ENCODE measurements at places on chromosomes 2 and 18.
A peak's percentile ranks its signal among the peaks of the same experiment; 100 is the strongest.

DNA sequence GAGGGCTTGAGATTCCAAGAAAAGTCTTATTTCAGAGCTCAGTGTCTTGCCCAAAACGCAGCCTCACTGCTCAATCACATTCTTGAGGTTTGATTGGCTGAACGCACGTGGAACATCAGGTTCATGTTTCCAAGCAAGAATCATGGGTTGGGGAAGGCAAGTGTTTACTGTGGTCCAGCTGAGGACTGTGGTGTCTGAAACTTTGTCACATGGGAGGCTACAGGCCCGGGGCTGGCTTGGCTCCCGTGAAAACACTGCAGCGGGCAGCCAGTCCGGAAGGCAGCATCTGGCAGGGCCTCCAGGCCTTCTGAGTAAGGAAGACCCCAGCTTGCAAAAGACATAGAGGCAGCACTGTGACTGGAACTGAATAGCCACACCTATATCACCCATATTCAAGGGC lies 84.7 kb downstream of the POLR1A start:
- no peak for DNase-seq

DNA sequence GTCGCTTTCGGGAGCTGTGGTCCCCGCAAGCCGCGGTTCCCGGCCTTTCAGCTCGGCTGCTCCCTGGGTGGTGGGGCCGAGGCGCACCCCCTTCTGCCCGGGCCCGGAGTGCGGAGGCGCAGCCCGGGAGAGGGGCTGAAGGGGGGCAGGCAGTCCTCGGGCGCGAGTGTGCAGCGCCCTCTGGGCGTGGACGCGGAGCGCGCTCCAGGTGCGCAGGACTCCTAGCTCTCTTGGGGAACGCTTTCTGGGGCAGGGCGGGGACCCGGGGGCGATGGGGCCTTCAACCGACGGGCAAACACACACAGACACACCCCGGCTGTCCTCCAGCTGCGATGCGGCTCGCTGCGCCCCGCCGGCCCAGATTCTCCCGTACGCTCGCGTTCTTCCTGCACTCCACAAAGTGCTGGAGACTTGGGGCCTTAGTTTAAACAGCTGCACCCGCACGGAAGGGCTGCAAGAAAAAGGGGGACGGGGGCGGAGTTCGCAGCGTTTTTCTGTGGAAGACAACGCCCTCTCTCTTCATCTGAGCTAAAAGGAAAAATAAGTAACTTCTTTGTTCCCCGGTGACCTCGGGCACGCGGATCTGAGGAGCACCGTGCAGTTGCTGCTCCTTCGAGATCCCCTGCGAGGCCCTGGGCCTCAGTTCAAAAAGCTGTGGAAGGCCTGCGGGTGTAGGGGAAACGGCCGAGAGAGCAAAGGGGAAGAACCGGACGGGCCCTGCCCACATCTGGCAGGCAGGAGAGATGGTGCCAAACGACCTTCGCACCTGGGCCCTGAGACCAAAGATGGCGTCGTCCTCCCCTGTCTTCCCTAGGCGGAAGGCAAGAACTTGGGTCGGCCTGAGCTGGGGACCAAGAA lies 593 bp upstream of the SDC1 start:
- peak; percentile 59 for DNase-seq

DNA sequence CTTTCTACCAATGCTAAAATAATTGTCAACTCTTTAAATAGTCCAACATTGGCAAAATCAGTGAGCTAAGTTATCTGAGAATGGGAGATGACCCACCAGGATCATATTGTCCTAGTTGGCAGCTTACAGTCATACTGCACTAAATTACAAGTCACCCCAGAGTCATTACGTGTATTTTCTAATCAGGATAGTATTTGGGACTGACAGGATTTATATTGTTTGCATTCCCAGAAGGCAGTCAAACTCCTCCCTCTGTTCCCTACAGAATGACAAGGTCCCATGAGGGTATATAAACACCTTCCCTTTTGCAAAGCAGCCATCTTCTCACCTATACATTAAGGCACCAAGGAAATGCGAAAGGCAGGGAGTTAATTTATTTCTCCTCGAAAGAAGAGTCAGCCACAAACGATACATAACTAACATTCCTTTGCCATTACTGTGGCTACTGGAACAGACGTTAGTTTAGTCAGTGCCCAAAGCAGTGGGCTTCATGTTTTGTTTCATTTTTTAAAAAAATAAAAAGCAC lies 125.3 kb downstream of the ANTXR1 start:
- DNase-seq = no peak

DNA sequence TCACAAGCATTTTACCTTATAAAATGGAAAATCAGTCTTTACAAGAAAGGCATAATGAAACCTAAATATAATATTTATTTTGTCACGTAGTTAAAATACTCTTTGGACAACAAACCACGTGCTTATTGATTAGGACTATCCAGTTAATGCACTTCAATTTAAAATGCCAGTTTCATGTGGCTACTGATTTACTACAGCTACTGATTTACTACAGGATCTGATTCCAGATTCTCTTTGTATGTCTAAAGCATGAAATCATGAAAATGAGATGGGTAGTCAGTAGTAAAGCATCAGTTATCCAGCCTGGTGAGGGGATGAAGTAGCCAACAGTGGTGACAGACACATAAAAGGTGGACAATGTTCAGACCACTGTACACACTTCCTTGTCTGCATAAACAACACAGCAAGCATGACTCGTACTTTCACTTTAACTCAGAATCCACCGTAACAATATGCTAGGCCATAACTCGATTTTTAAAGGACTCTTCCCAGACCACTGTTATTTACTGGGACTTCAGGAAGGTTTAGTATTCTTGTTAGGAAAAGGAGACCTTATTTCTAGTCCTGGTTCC lies 24.9 kb downstream of the ACAA2 start:
- no peak for DNase-seq

DNA sequence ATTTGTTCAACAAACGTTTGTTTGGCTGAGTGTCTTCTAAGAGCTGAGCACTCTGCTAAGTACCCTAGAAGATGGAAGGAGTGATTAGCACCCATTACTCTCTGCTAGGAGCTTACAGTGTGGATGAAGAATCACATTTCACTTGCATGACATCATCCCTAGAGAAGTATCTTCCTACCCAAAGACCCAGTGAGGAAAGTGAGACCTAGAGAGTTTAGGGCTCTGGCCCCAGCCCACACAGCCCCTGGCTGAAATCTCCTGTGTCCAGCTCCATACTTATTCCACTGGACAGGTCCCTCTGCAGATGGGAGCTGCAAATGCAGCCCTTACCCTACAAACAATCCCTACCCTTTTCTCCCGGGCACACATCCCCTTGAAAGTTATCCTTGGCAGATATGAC lies 26.8 kb upstream of the EPAS1 start:
- DNase-seq = no peak

DNA sequence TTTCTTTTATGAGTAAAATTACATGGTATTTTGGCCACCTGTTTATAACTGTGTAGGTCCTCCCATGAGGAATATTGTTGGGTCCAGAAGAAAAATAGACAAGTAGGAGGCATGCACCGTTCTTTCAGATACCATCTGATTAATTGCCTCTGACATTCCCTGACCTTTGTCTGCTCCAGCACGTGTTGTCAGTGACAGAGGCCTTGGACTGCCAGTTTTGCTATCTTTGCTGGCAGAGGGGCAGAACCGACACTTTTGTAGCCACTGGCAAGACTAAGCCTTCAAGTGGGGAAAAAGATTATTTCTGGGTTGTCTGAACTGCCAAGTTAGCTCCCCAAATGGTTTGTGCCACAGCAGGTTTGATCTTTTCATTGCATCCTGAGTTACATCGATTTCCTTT lies 276.9 kb downstream of the CAMKMT start:
- no peak for DNase-seq

- DNase-seq = no peak
These were observed 129.5 kb upstream of the TRIB2 start for GRCh38 chr2:12587228-12587627.

DNA sequence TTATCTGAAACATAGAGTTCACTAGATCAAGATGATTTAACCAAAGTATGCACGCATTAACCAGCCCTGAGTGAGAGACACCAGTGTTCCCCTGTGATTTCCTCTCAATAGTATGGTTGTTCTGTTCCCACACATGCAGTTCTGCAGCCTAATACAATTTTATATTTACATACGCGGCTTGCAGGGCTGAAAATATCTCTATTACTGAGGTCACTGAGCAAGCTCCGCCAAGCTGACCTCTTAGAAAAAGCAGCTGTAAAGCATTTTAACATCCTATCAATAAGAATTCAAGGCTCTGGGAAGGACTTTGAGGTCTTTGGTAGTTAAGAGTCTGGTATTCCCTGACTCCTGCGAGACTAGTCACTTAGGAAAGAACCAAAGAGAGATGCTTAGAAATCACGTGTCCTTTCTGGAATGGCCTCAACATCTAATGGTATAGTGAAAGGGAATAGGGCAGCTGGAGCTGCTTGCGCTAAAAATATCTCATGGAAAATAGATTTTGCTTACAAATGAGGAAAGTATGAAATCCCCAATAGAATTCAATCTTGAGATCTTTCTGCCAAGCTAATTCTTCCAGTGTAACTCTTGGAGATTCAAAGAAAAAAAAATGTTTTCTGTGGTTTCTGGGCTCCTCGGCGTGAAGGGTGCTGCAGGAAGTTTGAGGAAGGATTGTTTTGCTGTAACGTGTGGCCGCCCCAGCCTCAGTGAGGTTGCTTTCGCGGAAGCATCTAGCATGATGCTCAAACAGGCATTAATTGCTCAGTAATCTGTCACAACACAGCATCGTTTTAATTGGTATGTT lies 59.2 kb downstream of the DOCK10 start:
- DNase-seq = no peak

DNA sequence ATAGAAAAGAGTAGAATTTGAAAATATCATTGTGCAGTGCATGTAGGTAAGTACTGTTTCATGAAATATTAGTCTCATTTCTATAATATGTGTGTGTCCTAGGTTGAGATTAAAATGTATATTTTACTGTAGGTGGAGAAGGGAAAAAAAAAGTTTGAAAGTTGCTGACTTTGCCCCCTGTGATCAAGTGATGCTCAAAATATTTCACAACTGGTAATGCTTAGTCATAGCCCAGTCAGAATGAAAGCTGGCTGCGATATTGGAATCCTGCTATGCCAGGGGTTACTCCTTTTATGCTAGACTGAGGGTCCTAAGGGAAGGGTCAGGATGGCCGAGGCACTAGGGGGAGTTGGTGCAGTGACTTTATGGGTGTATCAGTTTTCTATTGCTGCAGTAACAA lies 19.5 kb upstream of the CFAP36 start:
- DNase-seq = no peak

GRCh38 chr2:126788113-126788512 lies 110.6 kb upstream of the TEX51 start:
- no peak for DNase-seq

- no peak for DNase-seq
These were observed 63.5 kb downstream of the NRP2 start for GRCh38 chr2:205745661-205746419.

- DNase-seq = no peak
These were observed 27.2 kb upstream of the SATB2 start for GRCh38 chr2:199484927-199485326.

GRCh38 chr2:171718720-171719119 lies 31.5 kb downstream of the DYNC1I2 start:
- DNase-seq = no peak

DNA sequence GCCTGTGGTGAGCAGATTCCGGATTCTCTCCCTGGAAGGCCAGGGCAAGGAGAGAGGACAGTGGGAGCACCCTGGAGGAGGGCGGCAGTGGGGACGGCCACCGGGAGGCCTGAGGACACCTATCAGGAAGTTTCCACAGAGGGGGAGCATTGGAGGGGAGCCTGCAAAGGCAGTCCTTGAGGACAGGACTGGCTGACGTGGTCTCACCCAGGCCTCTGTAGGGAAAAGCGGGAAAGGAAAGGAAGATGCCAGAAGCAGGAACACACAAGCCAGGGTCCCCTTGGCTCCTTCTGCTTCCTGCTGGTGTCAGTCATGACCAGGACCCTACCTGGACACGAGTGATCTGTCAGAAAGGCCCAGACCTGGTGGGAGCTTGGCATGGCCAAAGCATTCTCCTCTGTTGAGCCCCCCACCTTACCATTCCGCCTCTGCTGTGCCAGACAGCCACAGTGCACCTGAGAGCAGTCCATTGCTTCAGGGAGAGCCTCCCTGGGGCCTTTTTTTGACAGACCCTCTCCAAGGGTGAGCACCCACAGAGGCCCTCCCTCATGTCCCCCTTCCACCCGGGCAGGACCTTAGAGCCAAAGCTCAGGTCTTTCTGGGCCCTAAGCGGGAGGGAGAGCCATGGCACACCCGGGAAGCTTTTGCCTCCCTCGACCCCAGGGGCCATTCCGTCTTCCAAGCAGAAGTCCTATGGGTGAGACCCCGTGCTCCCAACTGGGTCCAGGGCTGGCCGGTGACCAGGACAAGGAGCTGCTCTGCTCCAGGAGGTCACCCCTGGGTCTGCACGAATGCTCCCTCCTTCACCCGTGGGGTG lies 333.1 kb downstream of the DYSF start:
- DNase-seq = peak; percentile 10

- DNase-seq = no peak
These were observed 49.2 kb downstream of the TMEM18 start for GRCh38 chr2:627926-628560.

DNA sequence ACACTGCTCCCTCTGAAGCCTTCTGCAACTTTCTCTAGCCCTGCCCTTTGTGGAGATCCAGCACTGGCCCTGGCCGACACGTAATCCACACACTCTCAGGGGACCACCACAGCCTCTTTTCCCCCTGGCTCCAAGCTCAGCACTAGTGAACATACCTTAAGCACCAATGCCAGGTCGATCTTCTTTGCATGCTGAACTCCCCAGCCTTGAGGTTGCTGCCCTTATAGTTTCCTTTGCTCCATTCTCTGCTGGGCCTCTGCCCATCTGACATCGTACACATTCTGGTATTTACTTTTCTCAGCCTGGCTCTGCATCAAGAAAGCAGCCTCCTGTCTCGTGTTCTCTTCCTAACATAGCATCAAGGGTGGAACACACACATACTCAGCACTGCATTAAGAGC lies 361.5 kb downstream of the LPIN1 start:
- no peak for DNase-seq

GRCh38 chr18:45782662-45783061 lies 42.8 kb upstream of the SIGLEC15 start:
- no peak for DNase-seq

DNA sequence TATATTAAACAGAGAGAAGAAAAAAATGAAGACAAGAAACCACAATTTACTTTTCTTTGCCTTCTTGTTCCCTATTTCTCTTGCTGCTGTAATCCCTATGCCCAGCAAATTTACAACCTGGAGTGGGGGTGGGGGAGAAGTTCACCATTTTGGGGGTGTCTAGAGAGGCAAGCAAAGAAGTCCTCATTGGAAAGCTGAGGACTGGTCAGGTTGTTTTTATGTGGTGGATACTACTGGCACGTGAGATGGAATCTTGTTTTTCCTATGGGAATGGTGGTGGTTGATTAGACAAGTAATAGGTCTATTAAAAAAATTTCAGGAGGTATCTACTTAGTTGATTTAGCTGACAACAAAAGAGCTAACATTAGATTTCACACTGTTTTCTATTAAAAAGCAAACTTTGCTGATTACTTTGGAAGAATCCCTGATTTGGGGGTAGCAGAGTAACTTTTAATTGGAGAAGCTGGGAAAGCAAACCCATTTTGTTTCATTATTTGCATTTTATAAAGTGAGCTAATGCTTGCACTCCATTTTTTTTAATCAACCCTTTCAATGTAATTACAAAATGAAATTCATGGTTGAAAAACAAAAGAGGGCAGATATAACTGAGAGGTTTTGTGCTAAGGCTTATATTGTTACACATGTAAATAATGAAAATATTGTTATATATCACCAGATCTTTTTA lies 6.0 kb downstream of the POU3F3 start:
- DNase-seq = no peak
